ENCODE measurements at places on chromosomes 6 and 20. TPM values are rescaled to one million over a fixed set of nuclear protein-coding genes. Genes with fewer than 3 reads are reported as not detected.
A peak's percentile ranks its signal among the peaks of the same experiment; 100 is the strongest.

Gene CASS4
- 0.79 TPM for total RNA-seq

DNA sequence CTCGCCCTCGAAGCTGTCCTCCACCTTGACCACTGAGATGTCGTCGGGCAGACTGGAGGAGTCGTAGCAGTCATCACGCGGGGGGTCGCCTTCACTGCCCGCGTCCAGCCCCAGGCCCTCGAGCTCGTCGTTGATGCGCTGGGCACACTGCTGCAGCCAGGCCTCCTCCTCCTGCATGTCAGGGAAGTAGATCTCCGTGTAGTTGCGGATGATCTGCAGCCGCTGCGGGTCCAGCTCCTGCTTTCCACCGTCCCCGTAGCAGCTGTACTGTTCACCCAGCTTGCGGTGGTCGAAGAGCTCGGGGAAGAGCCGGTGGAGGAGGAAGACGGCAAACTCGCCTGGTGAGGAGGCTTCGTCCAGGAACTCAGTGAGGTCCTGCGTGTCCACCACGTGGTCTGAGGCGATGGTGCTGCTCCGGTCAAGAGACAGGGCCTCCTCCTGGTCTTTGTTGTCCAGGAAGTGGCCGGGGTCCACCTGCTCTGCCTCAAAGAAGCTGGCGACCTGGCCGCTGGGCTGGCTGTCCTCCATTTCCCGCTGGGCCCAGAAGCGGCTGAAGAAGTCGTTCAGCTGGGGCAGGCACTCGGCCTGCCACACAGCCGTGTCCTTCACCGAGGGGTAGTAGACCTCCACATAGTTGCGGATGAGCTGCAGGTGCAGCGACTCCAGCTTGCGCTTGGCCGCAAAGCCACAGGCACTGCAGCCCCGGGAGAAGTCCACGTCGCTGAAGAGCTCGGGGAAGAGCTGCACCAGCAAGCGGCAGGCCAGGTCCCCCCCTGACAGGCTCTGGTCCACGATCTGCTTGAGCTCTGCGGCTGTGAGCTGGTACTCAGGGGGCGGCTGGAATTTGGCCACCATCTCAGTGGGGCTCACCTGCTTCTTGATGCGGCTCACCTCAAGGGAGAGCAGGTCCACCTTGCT lies 41.9 kb downstream of the MTRES1 start:
- DNase-seq, result no peak

GRCh38 chr6:26223228-26223627 lies 136.0 kb downstream of the HFE start:
- no peak for DNase-seq

Gene NOX3
- not detected for total RNA-seq

GRCh38 chr6:168615837-168616236 lies 174.9 kb downstream of the SMOC2 start:
- DNase-seq, result no peak

DNA sequence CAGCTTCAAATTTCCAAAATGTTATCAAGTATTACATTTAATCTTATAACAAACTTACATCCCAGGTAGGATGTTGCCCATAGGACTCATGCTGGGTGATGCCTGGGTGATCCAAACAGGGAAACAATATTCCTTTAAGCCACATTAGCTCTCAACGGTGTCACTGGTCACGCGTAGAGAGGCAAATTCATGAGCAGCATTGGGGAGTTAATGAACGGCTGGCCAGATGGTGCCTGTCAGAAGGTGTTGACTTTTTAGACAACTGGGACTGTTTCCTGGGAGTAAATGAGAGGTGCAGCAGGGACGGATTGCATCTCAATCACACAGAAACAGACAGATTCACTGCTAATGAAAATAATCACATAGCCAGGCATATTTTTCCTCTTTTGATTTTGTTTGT lies 83.3 kb upstream of the ID4 start:
- no peak for DNase-seq

DNA sequence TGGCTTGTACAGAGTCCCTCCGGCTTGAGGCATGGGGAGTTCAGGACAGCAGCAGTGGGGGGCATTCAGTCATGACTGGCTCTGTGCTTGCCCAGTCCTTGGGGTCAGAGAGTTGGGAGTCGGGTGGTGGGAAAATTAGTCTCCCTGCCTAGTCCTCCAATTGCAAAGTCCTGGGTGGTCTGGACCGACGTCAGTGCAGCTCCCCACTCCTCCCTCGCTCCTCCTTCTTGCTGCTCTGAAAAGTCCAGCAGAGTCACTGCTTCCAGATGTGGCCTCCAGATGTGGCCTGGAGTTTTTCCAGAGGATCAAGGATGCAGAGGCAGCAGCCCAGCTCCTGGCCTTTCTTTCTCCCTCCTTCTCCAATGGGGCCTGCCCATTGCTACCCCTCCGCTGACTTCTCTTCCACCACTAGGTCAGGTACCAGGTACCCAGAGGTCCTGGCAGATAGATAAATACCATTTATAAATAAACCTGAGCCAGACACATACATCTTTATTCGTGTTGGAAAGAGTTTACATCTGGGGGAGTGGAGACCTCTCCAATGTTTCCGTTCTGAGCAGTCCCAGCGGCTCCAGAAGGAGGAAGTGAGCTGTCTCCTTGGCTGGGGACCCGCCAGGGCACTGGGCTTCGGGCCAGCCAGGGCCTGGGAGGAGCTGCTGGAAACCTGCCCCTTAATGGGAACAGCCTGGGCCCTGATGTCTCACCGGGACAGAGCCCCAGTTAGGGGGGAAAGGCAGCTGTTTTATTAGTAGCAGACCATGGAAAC lies 49.0 kb upstream of the RNF24 start:
- DNase-seq, result peak; percentile 92

Data from right cardiac atrium (tissue), 5 donors.